ENCODE measurements at places on chromosomes 13 and 19.

- DNase-seq = no peak
These were observed 17.5 kb downstream of the DDX39A start for GRCh38 chr19:14401468-14402195.

- no peak for DNase-seq
These were observed 209.3 kb downstream of the LACC1 start for GRCh38 chr13:44088991-44089413.

GRCh38 chr19:40247735-40248262, 21.3 kb upstream of the CCNP start:
- no peak for DNase-seq

GRCh38 chr19:38851622-38852230, 1.9 kb upstream of the HNRNPL start:
- no peak for DNase-seq

- no peak for DNase-seq
These were observed 83.7 kb upstream of the OBI1 start for GRCh38 chr13:78742659-78743058.

- DNase-seq = no peak
These were observed 181.9 kb upstream of the RNF113B start for GRCh38 chr13:98358937-98359336.

GRCh38 chr13:26943748-26944147, 183.2 kb upstream of the GPR12 start:
- DNase-seq = no peak

GRCh38 chr13:33119022-33119781, 103.0 kb downstream of the KL start:
- no peak for DNase-seq

DNA sequence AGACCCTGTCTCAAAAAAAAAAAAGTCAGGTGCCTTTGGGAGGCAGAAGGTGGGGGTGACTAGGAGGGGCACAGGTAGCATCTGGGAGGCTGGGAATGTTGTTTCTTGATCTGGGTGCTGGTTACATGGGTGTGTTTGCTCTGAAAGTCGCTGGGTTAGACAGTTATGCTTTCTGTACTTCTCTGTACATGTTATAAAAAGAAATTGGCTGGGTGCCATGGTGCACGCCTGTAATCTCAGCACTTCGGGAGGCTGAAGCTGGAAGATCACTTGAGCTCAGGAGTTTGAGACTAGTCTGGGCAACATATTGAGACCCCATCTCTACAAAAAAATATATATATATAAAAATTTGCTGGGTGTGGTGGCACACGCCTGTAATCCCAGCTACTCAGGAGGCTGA, 15.1 kb downstream of the NOSIP start:
- DNase-seq = no peak

- DNase-seq = no peak
These were observed 332.0 kb downstream of the IRS2 start for GRCh38 chr13:109454167-109454917.

DNA sequence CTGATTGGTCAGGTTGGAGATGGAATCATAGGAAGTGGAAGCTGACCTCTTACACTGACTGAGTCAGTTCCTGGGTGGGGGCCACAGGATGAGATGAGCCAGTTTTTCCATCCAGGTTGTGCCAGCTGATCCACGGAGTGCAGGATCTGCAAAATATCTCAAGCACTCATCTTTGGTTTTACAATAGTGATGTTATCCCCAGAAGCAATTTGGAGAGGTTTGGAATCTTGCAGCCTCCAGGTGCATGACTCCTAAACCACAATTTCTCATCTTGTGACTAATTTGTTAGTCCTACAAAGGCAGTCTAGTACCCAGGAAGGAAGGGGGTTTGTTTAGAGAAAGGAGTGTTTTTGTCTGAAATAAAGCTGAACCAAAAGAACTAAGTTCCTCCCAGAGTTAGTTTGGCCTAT, 212.8 kb downstream of the SLITRK6 start:
- DNase-seq = no peak

- no peak for DNase-seq
These were observed 26.0 kb upstream of the PABPC3 start for GRCh38 chr13:25069911-25070310.

DNA sequence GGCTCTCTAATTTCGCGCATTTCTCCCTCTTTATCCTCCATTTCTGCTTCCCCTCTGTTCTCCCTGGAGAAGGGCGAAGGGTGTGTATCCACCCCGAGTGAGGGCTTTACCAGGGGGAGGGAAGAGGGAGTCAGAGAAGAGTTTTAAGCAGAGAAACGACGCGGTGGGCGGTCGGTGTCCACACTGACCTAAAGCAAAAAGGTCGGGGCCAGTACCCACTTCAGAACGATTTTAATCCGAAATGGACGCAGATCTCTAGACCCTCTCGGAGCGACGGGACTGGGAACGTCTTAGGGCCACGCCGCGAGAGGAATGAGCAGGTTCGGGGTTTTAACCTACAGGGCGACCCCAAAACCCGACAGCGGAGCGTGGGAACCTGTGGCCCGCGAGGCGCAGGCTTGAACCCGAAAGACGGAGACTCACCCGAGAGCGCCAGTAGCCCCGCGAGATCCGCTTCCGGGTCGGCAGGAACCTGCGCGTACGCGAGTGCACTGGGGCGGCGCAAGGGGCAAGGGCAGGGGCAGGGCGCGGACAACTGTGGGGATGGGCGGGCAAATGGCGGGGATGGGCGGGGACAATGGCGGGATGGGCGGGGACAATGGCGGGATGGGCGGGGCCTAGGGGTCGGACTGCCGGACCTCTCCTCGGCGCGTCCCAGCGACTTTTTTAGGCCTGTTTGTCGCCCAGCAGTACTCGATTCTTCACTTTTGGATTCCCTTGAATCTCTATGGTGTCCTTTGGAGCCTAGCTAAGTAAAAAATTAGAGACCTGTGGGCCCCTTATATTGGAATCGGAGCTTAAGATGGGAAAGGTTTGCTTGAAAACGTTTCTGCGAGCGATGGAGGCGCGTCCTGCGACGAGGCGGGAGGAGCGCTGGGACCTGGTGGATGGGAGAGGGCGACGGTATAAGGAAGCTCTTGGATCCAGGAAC, at the start of gene ZNF677:
ZNF677 (minus strand) TSS at position 463 of the 931 bp plus-strand sequence. CDS start 3,323 bp downstream, outside the sequence.
- DNase-seq = no peak

All from SIG-M5 (cell line).